ENCODE measurements at places on chromosomes 5 and 9.

GRCh38 chr9:13364271-13365000 is 84.9 kb upstream of the MPDZ start:
- DNase-seq, result no peak

- DNase-seq, result no peak
These were observed 6.9 kb downstream of the NOL6 start for GRCh38 chr9:33466565-33467495.

GRCh38 chr5:43362725-43363435 is 49.3 kb downstream of the CCL28 start:
- no peak for DNase-seq

DNA sequence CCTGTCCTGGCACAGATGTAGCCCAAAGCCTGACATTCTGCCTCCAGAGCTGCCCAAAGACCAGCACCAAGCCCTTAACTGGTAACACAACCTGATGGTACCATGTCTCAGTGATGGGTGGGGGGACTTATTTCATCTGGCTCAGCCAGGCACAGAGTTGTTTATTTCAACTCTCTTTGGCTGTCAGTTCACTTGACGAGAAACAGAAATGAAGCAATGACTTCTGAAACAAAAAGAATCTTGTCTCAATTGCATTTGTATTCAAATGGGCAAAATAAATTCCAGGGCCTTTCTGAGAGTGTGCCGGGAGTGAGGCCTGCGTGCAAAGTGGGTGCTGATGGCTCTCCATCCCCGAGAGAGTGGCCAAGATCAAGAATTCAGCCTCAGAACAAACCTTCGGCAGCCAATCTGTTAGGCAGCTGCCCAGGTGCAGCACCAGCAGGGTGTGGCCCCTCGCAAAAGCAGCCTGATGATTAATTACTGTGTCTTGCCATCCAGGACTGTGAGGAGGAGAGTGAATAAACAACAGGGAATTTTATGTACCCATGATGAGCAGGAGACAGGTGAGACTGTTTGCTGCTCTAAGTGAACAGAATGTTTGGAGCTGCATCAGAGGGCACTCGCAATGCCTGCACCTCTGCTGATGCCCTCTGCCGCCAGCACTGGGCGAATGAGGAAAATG is 238.0 kb downstream of the HSPA4 start:
- DNase-seq, result no peak

- DNase-seq, result no peak
These were observed 145.6 kb downstream of the LURAP1L start for GRCh38 chr9:12920437-12920836.
